ENCODE measurements at places on chromosomes 6 and 20. TPM values are rescaled to one million over a fixed set of nuclear protein-coding genes. Genes with fewer than 3 reads are reported as not detected.

DTNBP1 gene
- 37.1 TPM for total RNA-seq

- no peaks in the 10 kb centered on the region for H3K27me3 ChIP-seq
- H3K4me1 ChIP-seq = no peaks in the 10 kb centered on the region
- no peaks in the 10 kb centered on the region for H3K36me3 ChIP-seq
These were observed 404.0 kb downstream of the BTBD3 start for GRCh38 chr20:12321736-12322135.

INSM1 gene
- total RNA-seq = not detected

- H3K4me1 ChIP-seq = no peaks in the 10 kb centered on the region
- H3K36me3 ChIP-seq = no peaks in the 10 kb centered on the region
- no peaks in the 10 kb centered on the region for H3K27me3 ChIP-seq
- DNase-seq = no peak
These were observed 167.6 kb upstream of the KCNK16 start for GRCh38 chr6:39490108-39490507.

- H3K27me3 ChIP-seq = no peaks in the 10 kb centered on the region
- peak overlapping the region; percentile 99 for H3K27ac ChIP-seq
- H3K4me3 ChIP-seq = peak overlapping the region; percentile 70
- DNase-seq = peak; percentile 94
- H3K36me3 ChIP-seq = peaks cover 25% of the 10 kb centered on the region
These were observed 682 bp downstream of the BRD2 start for GRCh38 chr6:32968867-32969684.

COX4I2 gene
- not detected for total RNA-seq

NRN1 gene
- total RNA-seq = not detected

Measured in K562 (cell line).